Panc1 (cell line): ENCODE measurements at places on chromosomes 1 and 21. TPM values are rescaled to one million over a fixed set of nuclear protein-coding genes. Genes with fewer than 3 reads are reported as not detected.

Gene ABCD3
- 40.5 TPM for total RNA-seq

Gene AMPD1
- not detected for total RNA-seq

Gene JAM2
- total RNA-seq, result 0.21 TPM

Gene SERTAD4
- total RNA-seq, result 0.31 TPM

Gene SGIP1
- 1.6 TPM for total RNA-seq

Gene C8B
- total RNA-seq, result not detected

Gene CHI3L1
- 0.10 TPM for total RNA-seq

Gene INAVA
- 3.6 TPM for total RNA-seq

Gene CR2
- total RNA-seq, result 0.08 TPM

Gene C1orf210
- not detected for total RNA-seq

Gene IL19
- not detected for total RNA-seq

Gene C4BPA
- 0.26 TPM for total RNA-seq

Gene GPR37L1
- total RNA-seq, result 0.44 TPM
